ENCODE measurements at places on chromosomes 7 and 10. TPM values are rescaled to one million over a fixed set of nuclear protein-coding genes. Genes with fewer than 3 reads are reported as not detected.
A peak's percentile ranks its signal among the peaks of the same experiment; 100 is the strongest.

CNNM1 gene
- total RNA-seq, result 0.35 TPM

PTPRZ1 gene
- 1.9 TPM for total RNA-seq

- no peaks in the 10 kb centered on the region for H3K36me3 ChIP-seq
- no peaks in the 10 kb centered on the region for H3K4me1 ChIP-seq
- H3K27me3 ChIP-seq, result no peaks in the 10 kb centered on the region
- no peak overlapping the region for H3K4me3 ChIP-seq
- DNase-seq, result no peak
These were observed 141.4 kb downstream of the VTI1A start for GRCh38 chr10:112588225-112588990.

- no peaks in the 10 kb centered on the region for H3K4me1 ChIP-seq
- H3K36me3 ChIP-seq, result peaks cover 9% of the 10 kb centered on the region
- H3K27me3 ChIP-seq, result no peaks in the 10 kb centered on the region
- DNase-seq, result no peak
These were observed 86.4 kb downstream of the VPS41 start for GRCh38 chr7:38822549-38822948.

DNA sequence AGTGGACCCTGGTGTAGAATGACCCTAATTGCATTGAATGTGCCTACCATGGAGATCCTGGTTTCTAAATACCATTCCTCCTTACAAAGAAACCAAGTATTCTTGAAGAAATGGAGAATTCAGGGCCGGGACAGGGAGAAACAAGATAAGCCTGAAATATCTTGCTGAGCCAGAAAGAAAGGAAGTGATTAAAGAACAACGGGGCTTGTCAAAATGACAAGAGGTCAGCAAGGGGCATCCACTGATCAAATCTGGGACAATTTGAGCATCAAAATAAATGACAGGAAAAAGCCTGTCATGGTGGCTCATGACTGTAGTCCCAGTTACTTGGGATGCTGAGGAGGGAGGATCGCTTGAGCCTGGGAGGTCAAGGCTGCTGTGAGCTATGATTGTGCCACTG, 8.1 kb downstream of the ABHD11 start:
- H3K4me1 ChIP-seq, result peaks cover 11% of the 10 kb centered on the region
- H3K27ac ChIP-seq, result no peak overlapping the region
- H3K36me3 ChIP-seq, result no peaks in the 10 kb centered on the region
- no peak for DNase-seq
- H3K27me3 ChIP-seq, result peaks cover 9% of the 10 kb centered on the region

- no peak for DNase-seq
- no peaks in the 10 kb centered on the region for H3K4me1 ChIP-seq
- H3K4me3 ChIP-seq, result no peak overlapping the region
- no peaks in the 10 kb centered on the region for H3K27me3 ChIP-seq
- H3K36me3 ChIP-seq, result no peaks in the 10 kb centered on the region
- no peak overlapping the region for H3K27ac ChIP-seq
These were observed 104.6 kb downstream of the WDR37 start for GRCh38 chr10:1160561-1161314.

DNA sequence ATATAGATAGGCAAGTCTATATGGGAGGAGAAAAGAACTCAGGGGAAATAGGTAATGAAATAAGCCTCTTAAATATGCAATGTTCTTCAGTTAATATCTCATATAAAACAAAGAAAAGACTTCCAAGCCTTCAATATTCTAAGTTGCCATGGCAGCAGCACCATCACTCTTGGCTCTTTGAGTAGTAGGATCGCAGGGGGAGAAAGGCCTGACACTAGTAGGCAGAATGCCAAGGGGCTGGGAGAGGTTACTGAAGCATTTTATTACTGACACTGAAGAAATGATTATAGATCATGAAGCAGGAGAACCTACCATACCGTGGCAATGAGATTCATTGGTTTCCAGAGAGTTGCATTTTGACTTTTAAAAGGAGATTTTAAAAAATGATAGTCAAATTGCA, 193.9 kb downstream of the NXPH1 start:
- no peak overlapping the region for H3K4me3 ChIP-seq
- H3K36me3 ChIP-seq, result no peaks in the 10 kb centered on the region
- H3K27ac ChIP-seq, result no peak overlapping the region

DNA sequence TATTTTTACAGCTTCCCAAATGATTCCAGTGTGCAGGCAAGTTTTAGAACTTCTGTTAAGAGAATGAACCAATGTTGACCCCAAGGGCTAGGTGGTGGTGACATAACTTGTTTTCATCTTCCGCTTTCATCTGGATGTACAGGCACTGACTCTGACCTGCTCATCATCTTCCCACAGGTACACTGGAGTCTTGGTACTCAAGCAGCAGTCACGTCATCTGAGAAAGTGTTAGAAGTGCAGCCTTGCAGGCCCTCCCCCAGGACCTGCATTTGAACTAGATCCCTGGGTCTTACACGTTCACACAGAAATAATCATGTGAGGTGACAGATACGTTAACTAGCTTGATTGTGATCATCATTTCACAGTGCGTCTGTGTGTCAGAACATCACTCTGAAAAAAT, 212.2 kb downstream of the CELF2 start:
- H3K36me3 ChIP-seq, result peaks cover 44% of the 10 kb centered on the region
- H3K27ac ChIP-seq, result no peak overlapping the region
- no peak overlapping the region for H3K4me3 ChIP-seq
- H3K27me3 ChIP-seq, result no peaks in the 10 kb centered on the region
- peaks cover 32% of the 10 kb centered on the region for H3K4me1 ChIP-seq

DNA sequence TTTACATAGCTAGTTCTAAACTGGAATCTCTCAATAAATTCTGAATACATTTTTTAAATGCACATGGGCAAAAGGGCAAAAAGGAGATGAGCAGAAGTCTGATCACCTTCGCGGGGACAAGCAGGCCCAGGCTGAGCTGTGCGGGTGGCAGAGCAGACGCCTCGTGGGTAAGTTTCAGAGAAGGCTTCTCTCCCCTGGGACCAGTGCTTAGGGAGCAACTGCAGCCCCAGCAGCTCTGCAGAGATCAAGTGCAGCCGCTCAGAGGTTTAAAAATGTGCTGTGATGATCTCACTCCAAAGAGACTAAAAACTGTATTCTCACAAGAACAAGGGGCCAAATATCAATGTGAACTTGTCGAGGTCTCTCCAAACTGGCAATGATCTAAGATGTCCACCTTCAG, 264.3 kb upstream of the RNF32 start:
- no peak overlapping the region for H3K27ac ChIP-seq
- H3K36me3 ChIP-seq, result no peaks in the 10 kb centered on the region
- no peaks in the 10 kb centered on the region for H3K27me3 ChIP-seq

DNA sequence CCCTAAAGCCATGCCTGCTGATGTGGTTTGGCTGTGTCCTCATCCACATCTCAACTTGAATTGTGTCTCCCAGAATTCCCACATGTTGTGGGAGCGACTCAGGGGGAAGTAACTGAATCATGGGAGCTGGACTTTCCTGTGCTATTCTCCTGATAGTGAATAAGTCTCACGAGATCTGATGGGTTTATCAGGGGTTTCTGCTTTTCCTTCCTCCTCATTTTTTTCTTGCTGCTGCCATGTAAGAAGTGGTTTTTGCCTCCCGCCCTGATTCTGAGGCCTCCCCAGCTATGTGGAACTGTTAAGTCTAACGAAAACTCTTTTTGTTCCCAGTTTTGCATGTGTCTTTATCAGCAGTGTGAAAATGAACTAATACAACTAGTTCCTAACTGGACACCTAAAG, 11.8 kb downstream of the MACROH2A2 start:
- no peaks in the 10 kb centered on the region for H3K27me3 ChIP-seq
- H3K27ac ChIP-seq, result no peak overlapping the region
- H3K36me3 ChIP-seq, result no peaks in the 10 kb centered on the region
- no peak overlapping the region for H3K4me3 ChIP-seq
- no peaks in the 10 kb centered on the region for H3K4me1 ChIP-seq

- DNase-seq, result no peak
- no peaks in the 10 kb centered on the region for H3K4me1 ChIP-seq
- H3K27me3 ChIP-seq, result no peaks in the 10 kb centered on the region
- H3K27ac ChIP-seq, result no peak overlapping the region
- no peaks in the 10 kb centered on the region for H3K36me3 ChIP-seq
These were observed 155.8 kb downstream of the MALRD1 start for GRCh38 chr10:19204246-19204917.

GRCh38 chr7:137870684-137871083, 23.9 kb upstream of the DGKI start:
- no peak for DNase-seq
- peaks cover 46% of the 10 kb centered on the region for H3K36me3 ChIP-seq
- no peaks in the 10 kb centered on the region for H3K4me1 ChIP-seq
- H3K27ac ChIP-seq, result no peak overlapping the region
- H3K4me3 ChIP-seq, result no peak overlapping the region

- H3K4me3 ChIP-seq, result no peak overlapping the region
- DNase-seq, result no peak
- no peaks in the 10 kb centered on the region for H3K36me3 ChIP-seq
- no peaks in the 10 kb centered on the region for H3K27me3 ChIP-seq
- H3K4me1 ChIP-seq, result no peaks in the 10 kb centered on the region
These were observed 830.4 kb upstream of the COBL start for GRCh38 chr7:52146871-52147634.

- no peaks in the 10 kb centered on the region for H3K27me3 ChIP-seq
- H3K36me3 ChIP-seq, result no peaks in the 10 kb centered on the region
- DNase-seq, result no peak
- H3K27ac ChIP-seq, result no peak overlapping the region
These were observed 25.4 kb upstream of the MRC1 start for GRCh38 chr10:17783751-17784150.

DNA sequence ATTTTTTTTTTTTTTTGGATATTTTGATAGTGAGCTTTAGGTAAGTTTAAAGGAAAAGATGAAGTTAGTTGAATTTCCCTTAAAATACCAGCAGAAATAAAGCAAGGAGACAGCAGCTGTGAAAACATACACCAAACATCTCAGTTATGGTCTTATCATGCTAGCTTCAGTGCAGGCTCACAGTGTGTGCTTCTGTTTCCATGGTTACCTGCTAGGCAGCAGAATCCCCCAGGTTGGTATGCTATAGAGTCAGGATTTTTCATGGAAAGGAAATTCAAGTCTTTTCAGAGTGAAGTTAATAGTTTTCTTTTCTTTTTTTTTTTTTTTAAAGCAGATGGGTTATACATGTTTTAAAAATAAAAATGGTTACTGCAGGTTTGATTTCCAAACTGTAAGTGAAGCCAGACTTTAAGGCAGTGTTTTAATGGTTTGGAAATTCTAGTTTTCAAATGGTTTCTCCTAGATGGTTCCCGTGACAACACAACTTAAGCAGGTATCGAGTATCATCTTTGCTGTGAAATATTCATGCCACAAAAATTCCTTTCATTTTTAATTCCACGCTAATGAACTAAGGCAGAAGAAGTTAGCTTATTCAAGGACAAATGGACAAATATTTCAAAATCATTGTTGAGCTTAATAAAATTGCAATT, 230.9 kb downstream of the BICC1 start:
- H3K36me3 ChIP-seq, result no peaks in the 10 kb centered on the region
- no peak for DNase-seq
- H3K27me3 ChIP-seq, result no peaks in the 10 kb centered on the region
- no peaks in the 10 kb centered on the region for H3K4me1 ChIP-seq
- H3K4me3 ChIP-seq, result no peak overlapping the region

- no peaks in the 10 kb centered on the region for H3K27me3 ChIP-seq
- H3K4me3 ChIP-seq, result no peak overlapping the region
- DNase-seq, result no peak
- H3K36me3 ChIP-seq, result no peaks in the 10 kb centered on the region
- H3K27ac ChIP-seq, result no peak overlapping the region
- no peaks in the 10 kb centered on the region for H3K4me1 ChIP-seq
These were observed 143.4 kb downstream of the PPP1R3A start for GRCh38 chr7:113775401-113775800.

DNA sequence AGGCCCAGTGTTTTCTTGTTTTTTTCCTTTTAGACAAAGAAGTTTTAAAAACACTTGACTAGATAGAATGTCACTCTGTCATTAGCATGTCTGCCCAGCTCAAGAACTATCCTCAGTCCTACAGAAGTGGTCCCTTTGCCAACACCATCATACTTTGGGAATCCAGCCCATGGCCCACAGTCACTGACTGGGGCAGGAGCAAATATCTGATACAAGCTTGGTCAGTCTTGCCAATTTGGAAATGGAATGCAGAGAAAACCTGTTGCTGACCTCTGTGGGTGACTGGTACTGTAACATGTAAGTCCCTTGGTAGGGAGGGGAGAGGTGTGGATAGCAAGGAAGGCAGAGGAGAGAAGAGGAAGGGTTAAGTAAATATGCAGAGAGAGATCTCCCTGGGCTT, 47.8 kb downstream of the IPMK start:
- H3K27me3 ChIP-seq, result no peaks in the 10 kb centered on the region
- no peaks in the 10 kb centered on the region for H3K4me1 ChIP-seq
- no peak for DNase-seq
- H3K4me3 ChIP-seq, result no peak overlapping the region
- no peak overlapping the region for H3K27ac ChIP-seq

DNA sequence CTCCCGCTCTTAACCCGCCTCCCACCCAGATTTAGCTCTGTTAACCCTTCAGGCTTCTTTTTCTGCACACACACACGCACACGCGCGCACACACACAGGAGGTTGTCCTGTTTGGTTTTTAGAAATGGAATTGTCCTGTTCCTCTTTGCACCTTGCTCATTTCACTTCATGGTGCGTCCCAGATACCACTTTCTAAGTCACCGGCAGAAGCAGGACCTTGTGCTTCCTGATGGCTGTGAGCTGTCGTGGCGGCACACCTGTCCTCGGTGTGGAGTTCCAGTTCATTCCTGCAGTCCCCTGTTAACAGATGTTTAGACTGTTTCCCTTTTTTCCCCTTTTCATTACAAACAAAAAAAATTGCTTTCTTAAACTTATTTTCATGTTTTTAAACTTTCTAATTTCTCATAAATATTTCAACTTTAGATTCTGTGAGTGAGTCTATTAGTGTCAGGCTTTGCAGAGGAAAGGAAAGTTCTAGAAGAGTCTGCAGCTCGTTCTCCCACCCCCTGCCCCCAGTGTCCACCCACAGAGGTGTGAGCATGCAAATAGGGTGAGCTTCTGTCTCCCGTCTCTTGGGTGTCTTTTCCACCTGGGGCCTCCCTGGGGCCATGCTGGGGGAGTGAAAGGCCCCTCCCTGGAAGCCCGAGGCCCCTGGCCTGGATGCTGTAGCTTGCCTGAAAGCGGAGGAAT, 85.5 kb downstream of the LHPP start:
- H3K4me3 ChIP-seq, result no peak overlapping the region
- no peaks in the 10 kb centered on the region for H3K36me3 ChIP-seq
- DNase-seq, result no peak
- H3K27ac ChIP-seq, result no peak overlapping the region
- H3K27me3 ChIP-seq, result no peaks in the 10 kb centered on the region

GRCh38 chr7:112572669-112573301, 92.0 kb downstream of the LSMEM1 start:
- no peaks in the 10 kb centered on the region for H3K36me3 ChIP-seq
- no peaks in the 10 kb centered on the region for H3K27me3 ChIP-seq
- H3K4me1 ChIP-seq, result no peaks in the 10 kb centered on the region
- no peak overlapping the region for H3K4me3 ChIP-seq

- H3K27ac ChIP-seq, result no peak overlapping the region
- no peaks in the 10 kb centered on the region for H3K36me3 ChIP-seq
- no peaks in the 10 kb centered on the region for H3K27me3 ChIP-seq
- no peak overlapping the region for H3K4me3 ChIP-seq
- peak; percentile 72 for DNase-seq
These were observed 67.5 kb downstream of the DNAJB9 start for GRCh38 chr7:108637049-108637621.
